ENCODE measurements at places on chromosomes 6 and 20. TPM values are rescaled to one million over a fixed set of nuclear protein-coding genes. Genes with fewer than 3 reads are reported as not detected.

Gene HSPA12B
- total RNA-seq, result 11.6 TPM

Gene OPRM1
- not detected for total RNA-seq

Gene FAM110A
- 2.5 TPM for total RNA-seq

Gene RAMACL
- 4.6 TPM for total RNA-seq

Gene HIVEP2
- total RNA-seq, result 1.9 TPM

Gene CST4
- total RNA-seq, result not detected

Gene TCP11
- not detected for total RNA-seq

Gene B3GALT4
- 2.1 TPM for total RNA-seq

Gene KCNK5
- not detected for total RNA-seq

Gene EPHA7
- total RNA-seq, result 0.09 TPM

Gene FERMT1
- 3.0 TPM for total RNA-seq

Gene PSORS1C1
- total RNA-seq, result 11.9 TPM

Gene EDN1
- 168 TPM for total RNA-seq

Gene ADGB
- not detected for total RNA-seq

Gene VARS2
- 15.1 TPM for total RNA-seq

Gene BNIP5
- not detected for total RNA-seq

Gene ENPP5
- total RNA-seq, result not detected

Gene APOM
- 0.19 TPM for total RNA-seq

Gene RRAGD
- 0.09 TPM for total RNA-seq

Gene PSMB8
- total RNA-seq, result 69.2 TPM

Gene RAB23
- total RNA-seq, result 18.7 TPM

Gene SMLR1
- total RNA-seq, result not detected

Gene MOG
- not detected for total RNA-seq

Gene IL22RA2
- not detected for total RNA-seq

Gene PHF20
- 23.7 TPM for total RNA-seq

Gene ARHGAP40
- total RNA-seq, result not detected

Gene TRMT6
- total RNA-seq, result 8.1 TPM
